Inflammatory macrophage treated with lipopolysaccharide for 4 hours (primary cell): ENCODE measurements at places on chromosomes 12 and 14.

- no peak for DNase-seq
These were observed 888.6 kb upstream of the SEL1L start for GRCh38 chr14:82422230-82422629.

- no peak for DNase-seq
These were observed 179.3 kb upstream of the RMST start for GRCh38 chr12:97283297-97283696.

DNA sequence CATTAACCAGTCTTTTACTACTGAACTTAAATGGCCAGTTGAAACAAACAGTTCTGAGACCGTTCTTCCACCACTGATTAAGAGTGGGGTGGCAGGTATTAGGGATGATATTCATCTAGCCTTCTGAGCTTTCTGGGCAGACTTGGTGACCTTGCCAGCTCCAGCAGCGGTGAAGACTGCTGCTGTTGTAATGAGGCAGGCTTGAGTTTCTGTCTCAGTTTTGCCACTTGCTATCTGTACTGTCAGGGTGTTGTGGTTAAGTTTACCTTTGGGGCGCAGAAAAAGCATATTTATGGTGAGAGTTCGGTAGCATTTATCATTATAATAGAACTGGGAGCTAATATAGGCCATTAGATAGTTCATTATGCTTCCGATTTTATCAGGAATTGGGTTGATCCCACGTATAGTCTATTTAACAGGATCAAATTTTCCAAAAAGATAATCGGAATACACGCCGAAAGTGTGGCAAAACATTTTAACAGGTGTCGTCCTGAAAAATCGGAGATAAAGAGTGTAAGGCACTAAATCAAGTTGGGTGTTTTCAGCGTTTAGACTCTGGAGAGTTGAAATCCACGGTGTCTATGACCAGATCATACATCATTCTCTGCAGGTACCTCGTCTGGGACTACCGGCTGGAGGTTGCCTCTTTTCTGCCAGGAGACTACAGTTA is 688 bp upstream of the NECAP1 start:
- DNase-seq: peak; percentile 49

- peak; percentile 79 for DNase-seq
These were observed at the start of gene PXN for GRCh38 chr12:120265473-120266179. Gene PXN (minus strand): TSS chr12:120265730. CDS start chr12:120265629, 101 bp downstream.

DNA sequence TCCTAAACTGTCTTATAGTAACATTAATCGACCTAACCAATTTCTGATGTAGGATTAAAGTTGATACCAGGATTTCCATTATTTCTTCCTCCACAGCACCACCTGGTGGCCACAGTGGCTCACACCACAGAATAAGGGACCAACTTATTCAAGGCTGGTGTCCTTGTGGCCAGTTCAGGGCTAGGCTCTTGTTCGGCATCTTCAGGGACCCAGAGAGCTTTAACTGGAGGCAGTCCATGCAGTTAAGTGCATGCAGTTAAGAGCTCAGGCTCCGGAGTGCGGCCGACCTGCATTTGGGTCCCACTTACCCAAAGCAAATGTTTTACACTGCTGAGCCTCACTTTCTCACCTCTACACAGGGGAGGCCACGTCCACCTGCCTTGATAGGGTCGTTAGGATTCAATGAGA is 42.0 kb upstream of the GPR68 start:
- peak; percentile 74 for DNase-seq

- DNase-seq: peak; percentile 48
These were observed 62.6 kb downstream of the FAR2 start for GRCh38 chr12:29211696-29212095.

- DNase-seq: no peak
These were observed 87.7 kb downstream of the SSPN start for GRCh38 chr12:26283046-26283445.

GRCh38 chr12:69026336-69026735 is 93.4 kb upstream of the CPM start:
- peak; percentile 88 for DNase-seq

GRCh38 chr14:20846560-20846959 is 43.9 kb upstream of the RNASE1 start:
- peak; percentile 74 for DNase-seq
